ENCODE measurements at places on chromosomes 4 and X.

GRCh38 chr4:42588909-42589308 lies 68.0 kb downstream of the ATP8A1 start:
- no peak for DNase-seq

DNA sequence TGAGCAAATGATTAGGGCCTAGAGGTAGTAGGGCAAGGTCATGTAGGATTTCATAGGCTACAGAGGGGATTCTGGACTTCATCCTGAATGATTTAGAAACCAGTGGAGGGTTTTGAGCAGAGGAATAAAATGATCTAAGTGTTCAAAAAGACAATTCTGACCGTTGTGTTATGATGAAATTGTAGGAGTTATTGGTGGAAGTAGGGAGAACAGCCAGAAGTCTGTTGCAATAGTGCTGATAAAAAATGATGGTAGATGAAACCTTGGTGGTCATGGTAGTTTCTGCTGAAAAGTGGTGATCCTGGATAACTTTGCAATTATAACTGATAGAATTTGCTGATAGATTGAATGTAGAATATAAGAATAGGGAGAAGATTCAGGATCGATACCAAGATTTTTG lies 60.2 kb downstream of the MID1IP1 start:
- no peak for DNase-seq

DNA sequence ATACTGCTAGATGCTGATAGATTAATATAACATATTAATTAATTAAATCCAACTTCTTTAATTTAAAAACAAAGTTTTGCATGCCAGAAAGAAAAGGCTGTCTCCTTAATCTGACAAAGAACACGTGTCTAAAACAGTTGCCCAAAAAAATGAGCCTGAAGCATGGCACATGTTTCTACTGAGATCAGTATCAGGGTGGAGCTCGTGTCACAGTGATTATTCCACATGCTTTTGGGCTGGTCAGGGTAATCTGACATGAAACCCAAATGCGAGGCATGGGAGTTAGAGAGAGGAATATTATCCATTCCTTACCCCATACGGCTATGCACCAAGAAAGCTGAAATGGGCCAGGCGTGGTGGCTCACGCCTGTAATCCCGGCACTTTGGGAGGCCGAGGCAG lies 79.4 kb upstream of the ADRA2C start:
- DNase-seq, result no peak

DNA sequence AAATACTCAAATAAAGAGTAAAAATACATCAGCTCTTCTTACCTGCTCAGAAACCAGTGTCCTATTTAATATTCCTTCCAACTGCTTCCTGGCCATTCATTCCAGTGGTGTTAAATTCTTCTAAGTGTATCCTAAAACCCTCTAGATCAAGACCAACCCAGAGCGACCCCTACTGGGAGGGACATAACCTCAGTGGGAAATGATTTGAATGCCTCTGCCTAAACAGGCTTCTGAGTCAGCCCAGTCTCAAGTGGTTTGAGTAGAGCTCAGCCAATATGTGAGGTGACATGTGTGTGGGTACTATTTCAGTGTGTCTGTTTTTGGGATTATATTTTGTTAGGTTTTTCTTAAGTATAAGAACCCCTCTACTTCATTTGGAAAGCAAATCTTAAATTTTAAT lies 133.6 kb upstream of the ARHGEF9 start:
- no peak for DNase-seq
